ENCODE measurements at places on chromosomes 1 and 21. TPM values are rescaled to one million over a fixed set of nuclear protein-coding genes. Genes with fewer than 3 reads are reported as not detected.

DNASE2B gene
- not detected for total RNA-seq

AMY1A gene
- not detected for total RNA-seq

SIPA1L2 gene
- total RNA-seq = 12.4 TPM

CFHR5 gene
- not detected for total RNA-seq

SFN gene
- total RNA-seq = 1,524 TPM
